NCI-H2107 (cell line): ENCODE measurements at places on chromosomes 1 and 21.

DNA sequence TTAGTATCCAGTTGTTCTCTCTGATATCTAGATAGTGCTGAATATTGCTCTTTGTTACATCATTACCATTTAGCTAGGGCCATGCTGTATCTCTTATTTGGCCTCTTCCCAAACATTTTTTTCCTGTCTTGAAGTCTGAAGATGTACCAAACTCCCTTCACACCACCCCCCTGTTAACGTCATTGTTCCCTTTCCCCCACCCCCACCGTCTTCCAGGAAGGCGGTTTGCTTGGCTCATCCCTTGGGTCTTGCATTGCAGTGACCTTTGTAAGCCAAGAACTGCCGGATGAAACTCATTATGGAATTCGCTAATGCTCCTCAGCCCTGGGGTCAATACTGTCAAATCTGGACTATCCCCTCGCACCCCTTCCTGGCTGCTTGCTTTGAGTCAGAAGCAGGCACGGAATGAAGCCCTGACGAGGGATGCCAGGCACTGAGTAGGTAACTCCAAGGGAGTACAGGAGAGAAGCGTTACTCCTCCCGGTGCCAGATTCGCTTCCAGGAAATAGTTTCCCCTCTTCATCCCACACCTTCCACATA, 283.1 kb downstream of the TM2D1 start:
- no peak for DNase-seq

- no peak for DNase-seq
These were observed 27.0 kb downstream of the SH3GLB1 start for GRCh38 chr1:86731416-86731815.

GRCh38 chr1:228496084-228496483, 8.9 kb downstream of the RNF187 start:
- no peak for DNase-seq

DNA sequence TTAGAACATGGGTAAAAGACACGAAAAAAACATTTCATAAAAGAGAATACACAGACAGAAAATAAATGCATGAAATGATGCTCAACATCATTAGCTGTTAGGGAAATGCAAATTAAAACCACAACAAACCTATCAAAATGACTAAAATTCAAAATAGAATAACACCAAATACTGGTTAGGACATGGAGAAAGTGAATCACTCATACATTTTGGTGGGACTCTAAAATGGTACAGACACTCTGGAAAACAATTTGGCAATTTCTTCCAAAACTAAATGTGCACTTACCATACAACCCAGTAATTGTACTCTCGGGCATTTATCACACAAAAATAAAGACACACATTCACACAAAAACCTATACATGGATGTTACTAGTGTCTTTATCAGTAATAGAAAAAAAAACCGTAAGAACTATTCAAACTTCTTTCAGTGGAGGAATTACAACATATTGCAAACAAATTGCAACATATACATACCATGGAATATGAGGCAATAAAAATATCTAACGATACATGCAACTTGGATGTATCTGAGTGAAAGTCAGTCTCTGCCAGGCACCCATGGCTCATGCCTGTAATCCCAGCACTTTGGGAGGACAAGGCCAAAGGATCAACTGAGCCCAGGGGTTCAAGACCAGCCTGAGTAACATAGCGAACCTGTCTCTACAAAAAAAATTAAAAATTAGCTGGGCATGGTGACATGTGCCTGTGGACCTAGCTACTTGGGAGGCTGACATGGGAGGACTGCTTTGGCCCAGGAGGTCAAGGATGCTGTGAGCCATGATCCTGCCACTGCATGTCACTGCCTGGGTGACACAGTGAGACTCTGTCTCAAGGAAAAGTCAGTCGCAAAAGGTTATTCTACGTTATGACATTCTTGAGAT, 19.6 kb downstream of the HSF2BP start:
- DNase-seq = no peak

DNA sequence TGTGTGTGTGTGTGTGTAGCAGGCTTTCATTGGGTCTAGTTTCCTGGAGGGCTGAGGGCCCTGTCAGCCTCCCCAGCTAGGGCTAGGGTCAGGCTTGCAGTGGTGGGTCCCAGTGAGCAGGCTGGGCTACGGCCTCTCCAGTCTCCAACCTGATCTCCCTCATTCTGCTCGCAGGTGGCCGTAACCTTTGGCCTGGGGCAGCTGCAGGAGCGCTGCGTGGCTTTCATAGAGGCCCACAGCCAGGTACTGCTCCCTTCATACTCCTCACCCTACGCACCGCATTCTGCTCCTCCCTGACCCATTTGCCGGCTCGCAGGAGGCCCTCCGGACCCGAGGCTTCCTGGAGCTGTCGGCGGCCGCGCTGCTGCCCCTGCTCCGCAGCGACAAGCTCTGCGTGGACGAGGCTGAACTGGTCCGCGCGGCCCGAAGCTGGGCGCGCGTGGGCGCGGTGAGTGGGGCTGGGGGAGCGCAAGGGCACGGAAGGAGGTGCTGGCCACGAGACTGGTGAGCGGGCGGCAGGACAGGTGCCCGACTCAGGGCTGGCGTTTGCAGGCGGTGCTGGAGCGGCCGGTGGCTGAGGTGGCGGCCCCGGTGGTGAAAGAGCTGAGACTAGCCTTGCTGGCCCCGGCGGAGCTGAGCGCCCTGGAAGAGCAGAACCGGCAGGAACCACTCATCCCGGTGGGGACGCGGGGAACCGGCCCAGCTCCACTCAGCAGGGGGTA, 4.7 kb downstream of the BTBD19 start:
- DNase-seq = no peak

DNA sequence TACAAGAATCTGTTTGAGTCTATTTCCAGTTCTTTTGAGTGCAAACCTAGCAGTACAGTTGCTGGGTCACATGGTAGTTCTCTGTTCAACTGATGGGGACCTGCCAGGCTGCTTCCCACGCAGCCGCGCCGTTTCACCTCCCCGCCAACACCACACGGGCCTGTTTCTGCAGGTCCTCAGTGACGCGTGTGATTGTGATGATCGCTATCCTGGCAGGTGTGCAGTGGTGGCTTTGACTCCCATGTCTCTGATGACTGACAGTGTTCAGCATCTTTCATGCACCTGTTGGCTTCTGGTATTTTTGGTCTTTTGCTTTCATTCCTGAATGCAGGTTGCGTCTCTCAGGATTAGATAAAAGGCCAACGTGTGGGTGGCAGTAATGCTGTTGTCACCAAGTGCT, 41.6 kb downstream of the FAAP20 start:
- no peak for DNase-seq

DNA sequence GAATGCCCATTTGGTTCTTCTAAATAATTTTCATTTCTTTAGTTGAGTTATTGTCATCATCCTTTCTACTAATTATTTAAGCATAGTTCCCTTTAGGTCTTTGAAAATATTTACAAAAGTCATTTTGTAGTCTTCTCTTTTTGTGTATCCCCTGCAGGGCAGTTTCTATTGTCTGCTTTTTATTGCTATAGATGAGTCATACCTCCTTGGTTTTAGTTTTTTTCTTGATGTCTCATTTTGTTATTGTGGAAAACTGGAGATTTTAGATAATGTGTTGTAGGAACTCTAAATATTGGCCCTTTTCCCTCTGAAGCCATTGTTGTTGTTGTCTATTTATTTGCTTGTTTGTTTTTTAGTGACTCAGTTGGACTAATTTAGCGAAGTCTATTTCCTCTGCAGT, 387.9 kb downstream of the NUF2 start:
- DNase-seq = no peak

GRCh38 chr1:30762930-30763650, 5.5 kb upstream of the LAPTM5 start:
- DNase-seq = no peak

DNA sequence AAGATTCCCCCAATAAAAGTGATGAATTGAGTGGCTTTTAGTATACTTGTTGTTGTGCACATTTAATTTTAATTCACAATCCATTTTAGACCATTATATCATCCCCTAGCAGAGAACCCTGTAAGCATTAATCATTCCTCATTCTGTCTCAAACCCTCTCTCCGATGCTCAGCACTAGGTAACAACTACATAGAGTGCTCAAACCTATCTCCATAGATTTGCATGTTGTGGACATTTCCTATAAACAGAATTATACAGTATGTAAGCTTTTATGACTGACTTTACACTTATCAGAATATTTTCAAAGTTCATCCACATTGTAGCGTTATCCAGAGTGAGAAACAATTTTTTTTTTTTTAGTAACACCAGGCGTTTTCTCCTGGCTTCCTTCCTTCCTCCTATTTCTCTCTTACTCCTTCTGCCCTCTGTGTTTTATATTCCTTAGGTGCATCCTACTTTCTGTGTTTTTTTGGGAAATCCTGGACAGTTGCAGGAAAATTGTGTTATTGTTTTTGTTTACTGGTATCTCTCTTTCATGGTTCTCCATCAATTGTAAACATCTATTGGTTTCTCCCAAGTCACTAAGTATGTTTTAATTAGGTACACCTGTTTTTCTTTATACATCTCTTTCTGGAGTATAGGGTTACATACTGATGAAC, 1528.0 kb upstream of the TPTE start:
- no peak for DNase-seq

- no peak for DNase-seq
These were observed 5.2 kb downstream of the SNAP47 start for GRCh38 chr1:227740401-227740960.

GRCh38 chr1:61083013-61083806, 849 bp downstream of the NFIA start:
- DNase-seq = no peak

- no peak for DNase-seq
These were observed 15.1 kb downstream of the SOX13 start for GRCh38 chr1:204087893-204088528.

DNA sequence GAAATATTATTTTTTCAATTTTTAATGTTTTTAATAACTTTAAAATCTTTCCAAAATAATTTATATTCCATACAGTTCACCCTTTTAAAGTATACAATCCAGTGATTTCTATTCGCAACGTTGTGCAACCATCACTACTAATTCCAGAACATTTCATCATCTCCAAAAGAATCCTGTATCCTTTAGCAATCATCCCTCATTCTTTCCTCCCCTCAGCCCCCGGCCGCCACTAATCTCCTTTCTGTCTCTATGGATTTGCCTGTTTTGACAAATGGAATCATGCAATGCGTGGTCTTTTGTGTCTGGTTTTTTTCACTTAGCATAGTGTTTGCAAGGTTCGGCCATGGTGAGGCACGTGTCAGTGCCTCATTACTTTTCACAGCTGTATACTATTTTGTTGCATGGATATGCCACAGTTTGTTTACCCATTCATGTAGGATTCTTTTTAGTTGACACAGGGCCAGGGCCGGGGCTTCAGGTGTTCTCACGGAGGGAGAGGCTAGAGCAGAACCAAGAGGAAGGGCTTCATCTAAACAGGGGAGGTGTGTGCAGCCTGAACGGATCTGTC, 40.6 kb upstream of the ZBTB40 start:
- no peak for DNase-seq

GRCh38 chr21:38937844-38938243, 132.1 kb downstream of the ETS2 start:
- no peak for DNase-seq
